NAMALWA (cell line): ENCODE measurements at places on chromosomes 1 and 21.

DNA sequence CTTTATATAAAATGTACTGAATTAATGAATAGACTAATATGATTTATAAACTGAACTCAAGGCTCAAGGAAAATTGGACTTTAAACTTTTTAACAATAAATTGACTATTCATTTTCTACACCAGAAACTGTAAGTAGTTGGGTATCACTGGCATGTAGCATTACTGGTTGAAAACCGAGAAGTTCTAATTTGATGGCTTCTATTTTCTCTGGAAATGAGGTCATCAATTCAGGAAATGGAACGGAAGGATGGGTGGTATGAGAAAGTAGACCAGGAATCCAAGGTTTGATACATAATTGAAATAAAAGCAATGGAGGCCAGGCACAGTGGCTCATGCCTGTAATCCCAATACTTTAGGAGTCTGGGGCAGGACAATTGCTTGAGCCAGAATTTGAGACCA is 50.4 kb downstream of the RERE start:
- no peak for DNase-seq

DNA sequence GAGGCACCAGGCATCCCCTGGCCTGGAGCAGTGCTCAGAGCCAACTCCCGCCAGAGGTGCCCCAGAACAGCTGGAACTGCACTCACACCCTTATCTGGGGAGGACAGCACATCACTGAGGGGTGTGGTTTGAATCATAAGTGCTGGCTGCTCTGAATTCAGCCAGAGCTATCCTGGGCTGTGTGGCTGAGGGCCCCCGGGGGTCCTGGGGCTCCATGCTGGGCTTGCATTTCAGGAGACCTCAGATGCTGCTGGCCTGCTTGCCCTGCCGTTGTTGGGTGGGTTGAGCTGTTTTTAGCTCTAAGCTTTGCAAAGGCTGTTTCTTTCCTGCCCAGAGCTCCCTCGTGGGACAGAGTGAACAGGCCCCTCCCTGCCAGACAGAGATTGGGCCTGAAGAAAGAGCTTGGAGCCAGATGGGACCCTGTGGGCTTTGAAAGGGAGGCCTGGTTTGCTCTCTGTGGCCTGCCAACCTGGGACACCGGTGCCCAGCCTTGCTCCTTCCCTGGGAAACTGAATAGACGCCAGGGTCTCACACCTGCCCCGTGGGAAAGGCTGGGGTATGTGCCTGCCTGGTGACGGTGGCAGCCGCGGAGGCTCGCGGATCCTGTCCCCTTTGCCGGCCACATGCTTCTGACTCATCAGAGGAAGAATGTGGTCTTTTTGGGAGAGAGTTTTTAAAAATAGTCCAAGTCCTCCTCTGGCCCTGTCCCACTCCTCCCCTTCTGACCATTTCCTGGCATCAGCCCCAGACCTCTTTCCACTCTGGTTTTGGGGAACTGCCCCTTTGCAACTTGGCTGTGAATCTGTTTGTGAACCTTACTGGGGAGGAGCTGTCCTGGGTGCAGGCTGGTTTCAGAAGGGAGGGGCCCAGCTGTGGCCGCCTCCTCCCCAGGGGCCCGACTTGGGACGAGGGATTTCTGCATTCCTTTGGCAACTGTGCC is 30.0 kb downstream of the ARHGEF10L start:
- no peak for DNase-seq

GRCh38 chr1:29224356-29224837 is 6.3 kb downstream of the MECR start:
- no peak for DNase-seq

GRCh38 chr1:67745875-67746698 is 61.1 kb downstream of the GADD45A start:
- DNase-seq, result no peak

- no peak for DNase-seq
These were observed 25.0 kb upstream of the TRIM33 start for GRCh38 chr1:114536043-114536442.

GRCh38 chr21:25518491-25518911 is 88.8 kb downstream of the MRPL39 start:
- no peak for DNase-seq

- peak; percentile 33 for DNase-seq
These were observed 231.7 kb upstream of the AJAP1 start for GRCh38 chr1:4422504-4423289.

GRCh38 chr1:55685560-55685959 is 470.4 kb upstream of the USP24 start:
- no peak for DNase-seq

GRCh38 chr1:75732703-75733102 is 8.2 kb downstream of the ACADM start:
- DNase-seq, result no peak

DNA sequence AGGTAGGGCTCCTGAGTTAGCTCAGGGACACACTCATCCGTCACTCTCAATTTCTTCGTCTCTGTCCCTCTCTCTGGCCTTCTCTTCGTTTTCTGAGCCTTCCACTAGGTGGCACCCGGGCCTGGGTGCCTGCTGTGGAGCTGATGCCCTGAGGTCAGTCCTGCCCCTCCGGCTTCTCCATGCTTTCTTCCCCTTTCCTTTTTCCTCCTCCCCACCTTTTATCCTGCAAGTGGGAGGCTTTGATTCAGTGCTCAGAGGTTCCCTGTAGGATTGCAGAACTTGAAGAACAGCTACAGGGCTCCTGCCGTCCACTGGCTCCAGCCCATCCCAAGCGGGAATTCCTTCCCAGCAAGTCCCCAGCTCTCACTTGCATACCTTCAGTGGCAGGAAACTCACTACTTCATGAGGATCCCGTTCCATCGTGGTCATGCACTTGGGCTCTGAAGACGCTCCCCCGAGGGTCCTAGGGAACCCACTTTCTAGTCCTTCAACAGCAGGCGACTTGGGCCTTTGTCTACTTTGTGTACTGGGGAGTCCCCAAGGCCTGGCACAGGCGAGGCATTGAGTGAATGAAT is 45.6 kb downstream of the SRRM1 start:
- DNase-seq, result peak; percentile 81

GRCh38 chr1:181353526-181353925 is 129.8 kb upstream of the CACNA1E start:
- DNase-seq, result no peak

GRCh38 chr21:44708866-44709425 is 2.4 kb downstream of the TSPEAR start:
- no peak for DNase-seq

DNA sequence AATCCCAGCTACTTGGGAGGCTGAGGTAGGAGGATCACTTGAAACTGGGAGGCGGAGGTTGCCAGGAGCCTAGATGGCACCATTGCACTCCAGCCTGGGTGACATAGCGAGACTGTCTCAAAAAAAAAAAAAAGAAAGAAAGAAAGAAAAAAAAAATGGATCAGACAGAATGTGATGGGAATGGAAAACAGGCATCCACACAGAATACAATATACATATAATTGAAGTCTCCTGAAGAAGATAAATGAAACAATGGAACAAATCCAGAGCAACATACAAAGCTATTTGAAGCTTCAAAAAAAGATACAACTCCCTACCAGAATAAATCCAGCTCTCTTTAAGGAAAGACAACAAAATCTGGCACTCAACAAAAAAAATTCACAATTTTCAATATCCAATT is 10.9 kb upstream of the EGLN1 start:
- no peak for DNase-seq

- DNase-seq, result no peak
These were observed 105.7 kb upstream of the PPP2R5A start for GRCh38 chr1:212179394-212180076.

- DNase-seq, result no peak
These were observed 7.1 kb downstream of the ITGB2 start for GRCh38 chr21:44913425-44914175.

DNA sequence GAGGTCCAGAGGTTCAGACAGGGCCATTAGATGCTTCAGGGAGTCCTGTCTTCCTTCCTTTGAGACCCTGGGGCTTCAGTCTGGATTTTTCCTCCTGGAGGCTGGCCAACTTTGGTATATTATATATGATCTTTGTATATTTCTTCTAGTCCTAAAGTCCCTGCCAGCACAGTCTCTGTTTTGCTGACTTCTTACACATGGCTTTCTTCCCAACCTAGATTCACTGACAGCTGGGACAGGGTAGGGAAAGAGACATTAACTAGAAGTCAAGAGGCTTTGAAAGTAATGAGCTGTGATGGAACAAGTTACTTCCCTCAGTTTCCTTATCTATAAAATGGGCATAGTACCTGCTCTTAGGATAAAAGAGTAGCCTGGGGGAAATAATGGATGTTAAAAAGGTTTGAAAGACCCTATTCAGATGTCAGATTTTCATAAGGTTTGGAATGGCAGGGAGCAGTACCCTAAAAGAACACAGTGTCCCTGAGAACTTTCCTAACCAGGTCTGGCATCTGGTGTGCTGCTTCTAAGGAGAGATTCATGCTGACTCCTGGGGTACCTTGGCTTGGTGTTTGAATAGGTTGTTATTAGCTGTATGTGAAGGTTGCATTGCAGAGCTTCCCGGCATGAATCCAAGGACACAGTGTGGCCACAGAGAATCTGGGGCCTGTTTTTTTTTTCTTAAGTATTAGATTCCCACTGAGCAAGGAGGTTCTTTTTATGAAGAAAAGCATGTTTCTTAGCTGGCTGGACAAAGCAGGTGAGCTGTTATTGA is 47.6 kb downstream of the RASSF5 start:
- no peak for DNase-seq

GRCh38 chr21:33317145-33317544 is 7.6 kb upstream of the IFNAR1 start:
- no peak for DNase-seq

DNA sequence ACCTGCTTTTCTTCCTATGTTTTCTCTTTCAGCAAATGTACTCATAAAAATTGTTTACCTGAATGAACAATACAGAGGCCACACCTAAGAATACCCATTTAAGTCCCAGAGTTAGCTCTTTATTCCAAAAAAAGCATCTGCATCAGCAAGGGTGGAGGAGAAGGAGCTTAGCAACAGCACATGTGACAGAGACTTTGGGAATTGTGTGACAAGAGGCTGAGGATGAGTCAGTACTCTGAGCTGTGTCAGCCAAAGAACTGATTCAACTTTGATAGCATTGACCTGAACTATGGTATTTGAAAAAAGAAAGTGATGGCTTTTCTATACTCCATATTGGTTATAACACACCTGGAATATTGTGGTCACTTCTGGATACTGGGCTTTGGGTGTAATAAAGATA is 162.7 kb downstream of the ZNF648 start:
- no peak for DNase-seq

DNA sequence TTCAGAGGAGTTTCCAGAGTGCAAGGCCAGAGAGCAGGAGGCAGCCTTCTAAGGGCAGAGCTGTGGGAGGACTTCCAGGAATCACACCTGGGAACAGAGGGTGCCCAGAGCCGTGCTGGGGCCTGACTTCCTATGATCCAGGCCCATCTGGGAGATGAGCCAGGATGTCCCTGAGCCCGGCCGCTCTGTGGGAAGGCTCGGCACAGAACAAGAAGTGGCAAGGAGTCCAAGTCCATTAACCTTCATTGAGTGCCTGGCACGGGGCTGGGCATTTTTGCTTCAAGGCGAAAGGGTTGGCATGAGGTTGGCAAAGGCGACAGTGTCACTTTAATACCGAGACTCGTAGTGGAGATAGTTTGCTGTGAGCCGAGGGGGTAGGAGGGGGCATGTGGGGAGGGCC is 18.2 kb downstream of the TMEM201 start:
- DNase-seq, result no peak

DNA sequence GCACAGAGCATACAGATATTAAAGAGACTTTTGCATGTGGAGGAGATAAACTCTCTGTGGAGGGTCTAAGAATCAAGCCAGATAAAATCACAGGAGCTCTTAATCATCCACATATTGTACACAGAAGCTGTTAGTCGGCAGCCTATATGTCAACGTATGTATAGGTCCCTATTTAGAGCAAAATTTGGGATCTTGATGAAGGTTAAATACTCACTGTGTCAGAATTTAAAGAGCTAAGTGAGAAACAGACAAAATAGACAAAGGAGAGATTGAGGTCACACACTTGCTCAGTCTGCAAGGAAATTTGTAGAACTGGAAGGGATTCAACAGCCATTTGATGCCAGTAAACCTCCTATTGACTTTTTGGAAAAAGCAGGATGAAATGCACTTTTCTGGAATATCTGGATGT is 4.1 kb upstream of the IRF2BP2 start:
- DNase-seq, result peak; percentile 7

GRCh38 chr1:111469539-111469938 is 4.2 kb upstream of the C1orf162 start:
- no peak for DNase-seq

- no peak for DNase-seq
These were observed 22.4 kb downstream of the PTAFR start for GRCh38 chr1:28154078-28154594.

DNA sequence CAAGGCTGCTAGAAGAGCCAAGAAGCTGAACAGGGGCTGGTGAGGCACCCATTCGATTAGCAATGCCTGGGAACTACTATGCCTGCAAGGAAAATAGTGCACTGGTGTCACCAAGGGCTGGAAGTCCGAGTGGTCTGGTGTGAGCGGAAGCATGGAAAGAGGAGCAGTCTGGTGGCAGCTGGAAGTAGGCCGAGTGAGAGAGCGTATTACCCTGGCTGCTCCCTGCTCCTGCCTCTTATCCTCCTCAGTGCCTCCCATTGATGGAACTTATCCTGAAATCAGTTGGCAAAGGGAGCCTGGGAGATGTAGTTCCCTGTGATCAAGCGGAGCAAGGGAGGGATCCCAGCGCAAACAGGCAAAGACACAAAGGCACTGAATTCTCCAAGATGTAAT is 9.6 kb downstream of the SMAP2 start:
- DNase-seq, result no peak

DNA sequence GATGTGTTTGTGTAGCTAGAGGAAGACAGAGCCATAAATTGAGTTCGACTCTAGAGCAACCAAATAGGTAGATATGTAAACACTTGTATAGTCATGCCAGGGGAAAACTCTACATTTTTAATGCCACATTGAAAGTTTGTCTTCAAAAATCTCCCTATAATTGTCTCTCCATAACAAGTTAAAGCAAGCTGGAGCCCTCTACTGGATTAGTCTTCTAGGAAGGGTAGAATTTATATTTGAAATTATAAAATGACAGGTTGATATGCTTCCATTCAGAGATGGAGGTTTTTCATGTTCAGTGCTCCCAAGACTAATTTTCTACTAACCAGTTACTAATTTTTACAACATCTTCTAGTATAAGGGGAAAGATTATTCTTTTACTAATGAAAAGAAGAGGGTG is 13.1 kb upstream of the COL24A1 start:
- no peak for DNase-seq

GRCh38 chr1:177287994-177288393 is 117.2 kb downstream of the BRINP2 start:
- no peak for DNase-seq

DNA sequence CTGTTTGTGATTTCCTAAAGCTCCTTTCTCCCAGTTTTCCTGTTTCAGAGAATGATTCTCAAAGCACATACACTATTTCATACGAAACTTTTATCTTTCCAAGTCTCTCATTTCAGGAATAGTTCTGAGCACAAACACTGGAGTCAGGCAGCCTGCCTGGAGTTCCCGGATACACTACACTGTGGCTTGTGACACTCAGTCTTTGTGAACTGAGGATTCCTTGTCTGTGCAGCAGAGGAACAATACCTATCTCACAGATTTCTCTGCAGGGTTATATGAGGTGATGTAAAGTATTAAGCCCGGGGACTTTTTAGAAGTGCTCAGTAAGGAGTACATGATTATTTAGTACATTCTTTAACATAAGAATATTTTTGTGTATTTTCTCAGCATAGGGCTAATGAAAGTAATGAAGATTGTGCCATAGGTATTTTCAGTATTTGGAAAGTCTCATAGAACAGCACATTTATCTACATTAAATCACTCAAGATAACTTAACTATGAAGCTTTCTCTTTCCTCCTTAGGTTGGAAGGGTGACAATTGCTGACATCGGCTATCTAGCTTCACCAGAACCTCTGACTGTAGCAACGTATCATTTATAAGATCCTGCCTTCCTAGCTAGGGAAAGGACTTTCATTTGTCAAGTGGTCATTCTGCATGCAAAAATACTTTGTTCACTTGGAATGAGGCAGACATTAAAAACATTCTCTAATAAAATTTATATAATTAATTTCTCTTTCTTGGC is 12.9 kb downstream of the GBP2 start:
- no peak for DNase-seq
